NCI-H526 treated with DMSO at 0.1 percent for 48 hours (cell line): ENCODE measurements at places on chromosomes 1 and 21.
A peak's percentile ranks its signal among the peaks of the same experiment; 100 is the strongest.

DNA sequence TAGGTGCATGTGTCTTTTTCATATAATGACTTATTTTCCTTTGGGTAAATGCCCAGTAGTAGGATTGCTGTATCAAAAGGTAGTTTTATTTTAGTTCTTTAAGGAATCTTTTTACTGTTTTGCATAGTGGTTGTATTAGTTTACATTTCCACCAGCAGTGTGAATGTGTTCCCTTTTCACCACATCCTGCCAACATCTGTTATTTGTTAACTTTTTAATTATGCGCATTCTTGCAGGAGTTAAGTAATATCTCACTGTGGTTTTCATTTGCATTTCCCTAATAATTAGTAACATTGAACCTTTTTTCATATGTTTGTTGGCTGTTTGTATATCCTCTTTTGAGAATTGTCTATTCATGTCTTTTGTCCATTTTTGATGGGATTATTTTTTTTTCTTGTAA lies 1761.9 kb downstream of the PLA2G4A start:
- no peak for DNase-seq

- no peak for DNase-seq
Measured at GRCh38 chr21:18249672-18250071, 5.0 kb downstream of the CHODL start.

- DNase-seq, result no peak
Measured at GRCh38 chr1:111980686-111981085, 8.8 kb downstream of the KCND3 start.

DNA sequence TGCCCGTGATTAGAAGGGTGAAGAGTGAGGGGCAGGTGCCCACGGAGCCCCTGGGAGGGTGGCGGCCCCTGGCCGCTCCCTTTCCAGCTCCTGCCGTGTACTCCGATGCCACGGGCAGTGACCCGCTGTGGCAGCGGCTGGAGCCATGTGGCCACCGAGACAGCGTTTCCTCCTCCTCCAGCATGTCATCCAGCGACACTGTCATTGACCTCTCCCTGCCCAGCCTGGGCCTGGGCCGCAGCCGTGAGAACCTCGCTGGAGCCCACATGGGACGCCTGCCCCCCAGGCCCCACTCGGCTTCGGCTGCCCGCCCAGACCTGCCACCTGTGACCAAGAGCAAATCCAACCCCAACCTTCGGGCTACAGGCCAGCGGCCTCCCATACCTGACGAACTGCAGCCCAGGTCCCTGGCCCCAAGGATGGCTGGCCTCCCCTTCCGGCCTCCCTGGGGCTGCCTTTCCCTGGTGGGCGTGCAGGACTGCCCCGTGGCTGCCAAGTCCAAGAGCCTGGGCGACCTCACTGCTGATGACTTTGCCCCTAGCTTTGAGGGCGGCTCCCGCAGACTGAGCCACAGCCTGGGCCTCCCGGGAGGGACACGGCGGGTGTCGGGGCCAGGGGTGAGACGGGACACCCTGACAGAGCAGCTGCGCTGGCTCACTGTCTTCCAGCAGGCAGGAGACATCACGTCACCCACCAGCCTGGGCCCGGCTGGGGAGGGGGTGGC lies 22.0 kb downstream of the PANK4 start:
- DNase-seq, result no peak

DNA sequence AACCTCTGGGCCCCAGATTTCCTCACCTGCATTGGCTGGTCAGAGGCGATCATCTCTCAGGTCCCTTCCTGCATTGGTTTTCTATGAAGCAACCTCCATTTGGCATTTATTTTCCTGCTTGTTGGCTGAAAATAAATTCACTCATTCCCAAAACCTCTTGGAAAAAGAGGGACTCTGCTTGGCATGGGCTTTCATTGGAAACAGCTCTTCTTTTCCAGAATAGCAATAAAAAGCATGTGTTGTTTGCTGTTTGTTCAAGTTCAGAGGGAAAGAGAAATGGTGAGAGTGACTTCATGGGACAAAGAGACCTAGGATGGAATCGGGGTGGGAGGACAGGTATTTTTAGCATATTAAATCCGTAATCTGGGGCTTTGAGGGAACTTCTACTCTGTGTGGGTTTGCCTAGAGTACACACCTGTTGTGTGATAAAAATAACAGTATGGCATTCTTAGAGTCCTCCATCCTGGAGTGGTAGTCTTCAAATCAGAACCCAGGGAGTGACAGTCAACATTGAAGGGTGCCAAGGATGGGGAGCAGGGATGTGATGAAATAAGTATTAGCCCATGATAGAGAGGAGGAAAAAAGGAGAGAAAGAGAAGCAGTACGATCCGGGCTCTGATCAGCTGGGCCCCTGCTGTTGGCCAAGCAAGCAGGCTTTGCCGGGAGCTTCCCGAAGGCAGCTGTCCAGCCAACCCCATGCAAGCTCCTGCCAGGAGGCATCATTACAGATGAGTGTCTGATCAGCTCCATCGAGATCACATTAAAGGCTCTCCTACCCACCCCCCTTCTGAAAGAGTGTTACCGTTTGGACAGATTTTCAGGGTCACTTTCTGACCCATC lies 131.9 kb upstream of the NFIA start:
- no peak for DNase-seq

DNA sequence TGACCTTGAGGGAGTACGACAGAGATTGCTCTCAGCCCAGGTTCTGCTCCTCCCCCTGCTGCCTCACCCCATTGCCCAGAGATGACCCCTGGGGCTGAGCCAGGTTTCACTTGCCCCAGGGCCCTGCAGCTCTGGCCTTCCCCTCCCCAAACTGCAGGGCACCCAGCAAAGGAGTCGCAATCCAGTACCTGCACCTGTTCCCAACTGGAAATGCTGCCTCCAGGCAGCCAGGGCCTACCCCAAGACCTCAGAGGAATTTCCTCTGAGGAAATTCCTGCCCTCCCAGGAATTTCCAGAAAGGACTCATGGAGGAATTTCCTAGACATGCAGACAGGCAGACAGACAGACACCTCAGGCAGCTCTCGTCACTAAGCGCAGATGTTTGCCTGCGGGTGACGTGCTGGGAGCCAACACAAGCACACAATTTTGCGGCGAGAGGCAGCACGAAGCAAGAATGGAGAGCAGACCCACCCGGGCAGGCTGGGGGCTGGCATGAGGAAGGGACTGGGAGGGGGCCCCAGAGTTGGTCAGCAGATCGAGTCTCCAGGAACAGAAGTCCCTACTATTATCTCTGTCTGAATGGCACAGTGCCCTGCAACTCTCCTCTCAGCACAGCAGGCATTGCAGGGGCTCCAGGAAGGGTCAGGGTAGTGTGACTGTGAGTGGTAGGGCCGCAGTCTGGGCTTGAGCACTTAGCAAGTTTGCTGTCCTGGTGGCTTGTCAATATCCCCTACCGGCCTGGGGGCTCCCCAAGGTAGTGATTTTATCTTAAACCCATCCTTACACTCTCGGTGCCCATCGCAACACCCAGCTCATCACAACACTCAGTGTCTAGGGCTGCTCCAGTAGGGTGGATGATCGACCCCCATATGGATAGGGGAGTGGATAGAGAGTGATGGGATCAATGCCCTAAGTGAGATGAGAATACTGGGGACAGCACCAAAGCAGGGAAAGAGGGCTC lies 2.9 kb upstream of the EFNA1 start:
- no peak for DNase-seq

- DNase-seq, result no peak
Measured at GRCh38 chr1:239189998-239190512, 196.3 kb upstream of the CHRM3 start.

GRCh38 chr1:233549917-233550316 lies 64.0 kb upstream of the KCNK1 start:
- no peak for DNase-seq

- DNase-seq, result no peak
Measured at GRCh38 chr1:154405747-154406571, 816 bp downstream of the IL6R start.

- DNase-seq, result peak; percentile 66
Measured at GRCh38 chr21:16071761-16072160, 342.0 kb downstream of the USP25 start.

DNA sequence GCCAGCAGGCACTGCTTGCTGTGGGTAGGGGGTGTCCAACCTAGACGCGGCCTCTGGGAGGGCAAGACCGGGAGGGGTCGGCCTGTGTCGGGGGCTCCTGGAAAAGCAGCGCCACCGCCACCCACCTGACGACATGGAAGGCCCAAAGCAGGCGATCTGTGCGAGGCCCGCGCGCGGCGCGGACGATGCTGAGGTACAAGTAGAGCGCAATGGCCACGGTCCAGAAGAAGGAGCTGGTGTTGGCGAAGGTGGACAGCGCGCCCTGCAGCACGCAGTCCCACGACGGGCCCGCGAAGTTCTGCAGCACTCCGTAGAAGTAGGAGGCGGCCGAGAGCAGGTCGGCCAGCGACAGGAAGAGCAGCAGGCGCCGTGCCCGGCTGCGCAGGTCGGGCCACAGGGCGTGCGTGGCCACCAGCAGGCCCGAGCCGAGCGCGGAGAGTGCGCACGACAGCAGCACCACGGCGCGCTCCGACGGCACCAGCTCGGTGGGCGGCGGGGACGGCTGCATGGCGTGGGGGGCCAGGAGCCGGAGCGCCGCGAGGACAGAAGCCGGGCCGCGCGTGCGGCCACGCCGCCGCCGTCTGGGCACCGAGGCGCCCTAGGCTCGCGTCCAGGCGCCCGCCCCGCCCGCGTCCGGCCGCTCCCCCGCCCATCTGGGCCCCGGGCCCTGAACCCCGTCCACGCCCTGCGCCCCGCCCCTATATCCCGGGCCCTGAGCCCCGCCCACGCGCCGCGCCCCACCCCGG lies at the start of gene GPR157:
GPR157 (minus strand) TSS at position 583 of the 746 bp plus-strand sequence; CDS start at position 508, 75 bp downstream.
- no peak for DNase-seq

DNA sequence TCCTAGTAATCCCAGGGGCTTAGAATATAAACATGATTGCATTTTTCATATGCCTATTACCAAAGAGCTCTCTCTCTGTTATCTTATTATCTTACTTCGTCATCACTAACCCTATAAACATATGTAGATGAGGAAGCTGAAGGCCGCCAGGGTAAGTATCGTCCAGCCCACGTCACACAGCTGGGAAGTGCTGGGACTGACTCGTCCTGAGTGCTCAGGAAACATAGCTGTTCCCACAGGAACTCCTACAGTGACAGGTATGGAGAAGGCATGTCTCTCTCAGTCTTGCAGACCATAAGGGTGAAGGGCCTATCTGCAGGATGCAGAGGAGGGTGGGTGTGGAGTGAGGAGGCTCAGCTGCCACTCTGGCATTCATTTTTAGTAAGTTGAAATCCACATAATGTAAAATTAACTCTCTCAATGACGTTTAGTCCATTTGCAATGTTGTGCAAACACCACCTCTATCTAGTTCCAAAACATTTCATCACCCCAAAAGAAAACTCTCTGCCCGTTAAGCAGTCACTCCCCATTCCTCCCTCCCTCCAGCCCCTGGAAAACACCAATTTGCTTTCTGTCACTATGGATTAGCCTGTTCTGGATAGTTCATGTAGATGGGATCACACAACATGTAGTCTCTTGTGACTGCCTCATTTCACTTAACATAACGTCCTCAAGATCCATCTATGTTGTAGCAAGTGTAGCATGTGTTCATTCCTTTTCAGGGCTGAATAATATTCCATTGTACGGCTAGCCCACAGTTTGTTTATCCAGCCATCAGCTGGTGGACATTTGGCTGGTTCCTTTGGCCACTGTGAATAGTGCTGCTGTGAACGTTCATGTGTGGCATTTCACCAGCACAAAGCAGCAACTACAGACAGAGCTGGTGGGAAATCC lies 68.3 kb downstream of the TCP10L start:
- DNase-seq, result no peak

- DNase-seq, result no peak
Measured at GRCh38 chr1:110161849-110162248, 11.6 kb downstream of the SLC6A17 start.

GRCh38 chr1:165925498-165926079 lies 98.2 kb downstream of the UCK2 start:
- no peak for DNase-seq

- no peak for DNase-seq
Measured at GRCh38 chr1:179178183-179178582, 51.3 kb downstream of the ABL2 start.

DNA sequence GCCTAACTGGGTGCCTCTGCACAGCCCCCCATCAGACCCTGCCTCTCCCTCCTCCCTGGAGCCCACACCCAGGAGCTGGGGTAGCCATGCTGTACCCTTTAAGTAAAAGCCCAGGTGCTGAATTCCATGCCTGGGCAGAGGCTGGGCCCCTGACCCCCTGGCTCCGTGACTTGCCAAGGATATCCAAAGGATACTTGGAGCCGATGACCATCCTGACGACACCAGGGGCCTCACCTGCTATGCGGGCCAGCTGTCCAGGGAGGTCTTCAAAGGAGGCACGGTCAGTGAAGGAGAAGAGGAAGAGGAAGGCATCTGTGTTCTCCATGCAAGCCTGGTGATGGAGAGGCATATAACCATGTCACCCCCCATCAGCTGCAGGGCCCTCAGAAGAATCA lies 4.7 kb downstream of the CPLANE2 start:
- no peak for DNase-seq

- DNase-seq, result no peak
Measured at GRCh38 chr1:39890273-39890672, 7.0 kb upstream of the TRIT1 start.

GRCh38 chr21:43277481-43278351 lies 108.9 kb downstream of the CRYAA start:
- DNase-seq, result no peak

- no peak for DNase-seq
Measured at GRCh38 chr21:22374218-22374969, 1376.2 kb downstream of the NCAM2 start.

- DNase-seq, result no peak
Measured at GRCh38 chr21:24372506-24372905, 1234.8 kb downstream of the MRPL39 start.

GRCh38 chr1:222996310-222996975 lies 146.6 kb downstream of the TLR5 start:
- DNase-seq, result no peak

DNA sequence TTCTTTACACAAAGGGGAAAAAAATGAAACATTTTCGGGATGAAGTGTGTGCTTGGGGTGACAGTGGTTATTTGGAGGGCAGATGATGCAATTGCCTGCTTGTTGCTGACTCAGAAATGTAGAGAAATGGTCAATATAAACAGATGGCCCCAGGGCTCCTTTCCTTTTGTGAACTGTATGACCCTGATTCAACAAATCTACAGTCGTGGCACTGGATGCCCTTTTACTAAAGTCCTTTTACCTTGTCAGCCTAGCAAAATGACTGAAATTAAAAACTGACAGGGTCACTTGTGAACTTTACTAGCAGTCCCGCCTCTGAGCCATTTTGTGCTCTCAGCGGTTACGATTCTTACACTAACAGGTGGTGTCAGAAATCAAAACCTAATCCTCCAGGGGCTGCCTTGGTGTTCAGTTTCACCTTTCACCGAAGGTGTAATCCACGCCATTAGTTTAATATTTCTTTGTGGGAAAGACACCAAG lies 49.8 kb downstream of the GREM2 start:
- no peak for DNase-seq

DNA sequence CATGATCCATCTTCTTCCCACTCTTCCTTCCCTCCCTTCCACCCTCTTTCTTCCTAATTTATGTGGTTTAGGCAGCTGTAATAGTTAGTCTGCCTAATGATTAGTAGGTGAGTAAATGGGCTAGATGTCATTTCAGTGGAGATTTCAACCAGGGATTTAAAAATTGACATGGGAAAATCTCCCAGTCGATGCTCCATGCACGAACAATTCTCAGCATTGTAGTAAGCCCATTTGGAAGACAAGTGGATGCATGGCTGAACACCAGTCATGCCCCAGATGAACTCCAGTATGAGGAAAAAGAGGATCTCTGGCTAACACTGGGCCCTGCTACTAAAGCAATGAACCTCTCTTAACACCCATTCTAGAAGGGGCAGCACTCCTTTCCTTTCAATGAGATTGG lies 25.3 kb downstream of the CHI3L2 start:
- DNase-seq, result no peak

GRCh38 chr1:111476761-111477309 lies 3.1 kb downstream of the C1orf162 start:
- no peak for DNase-seq

GRCh38 chr1:66598670-66599069 lies 64.7 kb downstream of the SGIP1 start:
- DNase-seq, result no peak
